ENCODE measurements at places on chromosomes 1 and 21.

DNA sequence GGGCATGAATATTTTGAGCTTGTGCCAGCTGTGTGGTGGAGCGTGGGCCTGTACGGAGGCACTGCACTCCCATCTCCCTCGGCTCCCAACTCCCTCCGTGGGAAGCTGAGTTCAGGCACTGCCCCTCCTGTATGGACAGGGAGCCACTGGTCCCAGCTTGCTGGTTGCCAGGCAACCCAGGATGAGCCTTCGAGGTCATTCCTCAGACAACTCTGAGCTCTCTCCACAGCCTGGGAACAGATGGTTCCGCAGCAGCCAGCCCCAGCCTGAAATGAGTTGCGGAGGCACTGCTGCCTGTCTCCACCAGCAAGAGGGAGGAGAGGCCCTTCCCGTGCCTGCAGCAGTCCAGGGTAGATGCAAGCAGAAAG lies 58.4 kb upstream of the TENT5B start:
- DNase-seq = no peak

DNA sequence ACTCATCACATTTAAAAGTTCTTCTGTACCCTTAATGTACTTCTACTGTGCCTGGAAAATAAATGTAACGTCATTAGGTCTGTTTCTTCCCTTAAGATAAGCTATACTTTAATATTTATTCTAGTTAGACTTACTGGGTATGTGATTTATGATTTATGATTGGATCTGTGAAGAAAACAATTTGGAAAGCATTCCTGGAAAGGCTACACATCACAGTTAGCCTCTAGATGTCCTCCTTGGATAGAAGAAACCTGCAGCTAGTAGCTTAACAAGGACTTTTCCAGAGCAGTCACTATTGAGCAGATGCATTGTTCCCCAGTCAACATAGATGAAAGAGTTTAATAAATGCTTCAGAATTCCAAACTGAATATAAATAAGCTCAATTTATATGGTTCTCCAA lies 22.2 kb upstream of the ABL2 start:
- DNase-seq = peak; percentile 22

DNA sequence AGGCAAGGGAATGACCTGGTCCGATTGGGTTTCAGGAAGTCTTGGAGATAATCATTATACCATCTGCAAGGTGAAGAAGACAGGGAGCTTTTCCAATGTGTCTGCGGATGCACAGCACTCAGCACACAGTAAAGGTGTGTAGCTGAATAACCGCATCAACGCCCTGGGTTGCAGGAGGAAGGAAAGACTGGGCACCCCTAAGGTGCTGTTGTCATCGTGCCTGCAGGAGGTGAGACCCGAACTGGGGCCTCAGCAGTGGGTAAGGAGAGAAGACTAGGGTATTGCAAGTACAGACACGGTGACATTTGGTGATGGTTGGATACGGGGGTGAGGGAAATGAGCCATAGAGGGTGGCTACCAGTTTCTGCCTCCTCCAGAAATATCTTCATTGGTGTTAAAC lies 1.1 kb upstream of the TRIM62 start:
- DNase-seq = no peak

DNA sequence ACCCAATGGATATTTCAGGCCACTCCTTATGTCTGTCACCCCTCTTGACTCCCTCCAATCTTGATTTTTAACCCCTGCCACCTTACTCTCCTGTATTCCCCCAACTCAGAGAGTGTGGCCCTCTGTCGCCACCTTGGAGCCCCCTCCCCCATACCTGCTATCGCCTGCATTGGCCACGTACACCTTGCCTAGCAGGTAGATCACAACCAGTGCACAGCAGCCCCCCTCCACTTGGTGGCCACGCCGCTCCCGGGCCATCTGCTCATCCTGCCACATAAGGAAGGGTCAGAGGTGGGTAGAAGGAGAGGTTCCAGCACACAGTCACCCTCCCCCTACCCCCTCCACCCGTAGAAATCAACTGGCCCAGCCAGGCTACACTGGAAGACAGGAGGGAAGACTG lies 2.9 kb downstream of the PPM1J start:
- DNase-seq = no peak

DNA sequence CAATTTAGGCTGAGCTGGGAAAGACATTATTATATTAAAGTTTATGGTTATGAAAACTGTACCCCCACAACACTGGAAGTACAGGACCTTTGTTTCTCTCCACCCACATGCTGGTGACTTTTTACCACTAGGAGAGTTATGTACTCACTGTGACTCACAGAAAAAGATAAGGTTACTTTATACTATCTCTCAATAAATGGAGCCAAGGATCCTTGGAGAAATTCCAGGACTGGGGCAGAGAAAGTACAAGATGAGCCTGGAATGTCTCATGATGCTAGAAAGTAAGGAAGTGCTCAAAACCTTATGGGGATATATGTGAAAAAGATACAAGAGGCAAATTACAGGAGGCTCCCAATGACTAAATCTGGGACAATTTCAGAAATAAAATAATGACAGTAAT lies 63.9 kb upstream of the C1orf105 start:
- DNase-seq = no peak

DNA sequence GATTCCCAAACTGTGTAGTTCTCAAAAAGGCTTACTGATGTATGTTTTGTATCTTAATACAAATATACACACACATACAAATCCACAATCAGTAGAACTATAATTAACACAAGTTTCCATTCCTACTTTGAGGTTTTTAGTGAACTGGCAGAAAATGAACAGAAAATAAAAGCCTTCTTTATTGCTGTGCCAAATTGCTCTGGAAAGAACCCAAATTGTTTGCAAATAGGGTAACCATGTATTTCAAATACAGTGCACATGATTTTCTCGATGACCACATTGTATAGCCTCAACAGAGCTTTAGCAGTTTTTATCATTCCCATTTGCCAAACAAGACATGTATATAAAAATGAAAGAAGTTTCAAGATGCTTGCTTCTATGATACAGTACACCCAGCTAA lies 173.3 kb downstream of the COL24A1 start:
- DNase-seq = no peak

DNA sequence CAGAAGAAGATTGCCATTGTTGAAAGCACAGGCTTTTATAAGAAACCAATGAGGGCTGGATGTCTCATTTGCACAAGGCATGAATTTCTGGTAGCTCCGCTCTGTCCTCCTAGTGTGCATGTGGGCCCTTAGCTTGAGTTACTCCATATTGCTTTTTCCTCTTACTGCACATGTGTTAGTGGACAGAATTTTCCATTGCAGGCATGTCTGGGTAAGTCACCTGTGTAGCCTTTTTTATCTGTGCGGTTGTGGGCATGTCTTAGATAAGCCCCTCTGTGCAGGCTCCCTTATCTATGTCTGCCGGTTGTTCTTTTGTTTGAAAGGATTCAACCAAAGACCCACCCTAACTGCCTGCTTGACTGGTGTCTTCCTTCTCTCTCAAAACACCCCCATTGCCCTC lies 7.2 kb upstream of the CLCA1 start:
- no peak for DNase-seq

GRCh38 chr21:45861156-45861870 lies 120.3 kb upstream of the COL6A1 start:
- DNase-seq = no peak

- DNase-seq = no peak
These were observed 56.4 kb downstream of the GREM2 start for GRCh38 chr1:240555524-240555923.

DNA sequence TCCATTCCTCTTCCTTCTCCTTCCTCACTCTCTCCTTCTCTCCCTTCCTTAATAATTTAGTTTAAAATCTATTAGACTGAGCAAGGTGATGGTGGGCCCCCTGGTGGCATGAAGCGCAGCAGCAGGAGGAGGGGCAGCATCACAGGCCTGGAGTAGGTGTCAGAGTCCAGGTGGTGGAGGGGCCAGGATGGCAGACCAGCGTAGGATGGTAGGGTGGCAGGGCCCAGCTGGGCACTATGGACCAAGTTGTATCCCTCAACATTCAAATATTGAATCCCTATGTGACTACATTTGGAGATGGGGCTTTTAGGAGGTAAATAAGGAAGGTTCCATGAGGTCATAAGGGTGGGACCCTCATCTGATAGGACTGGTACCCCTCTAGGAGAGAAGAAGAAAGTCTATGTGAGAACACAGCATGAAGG lies 61.0 kb downstream of the WDR4 start:
- DNase-seq = peak; percentile 42

DNA sequence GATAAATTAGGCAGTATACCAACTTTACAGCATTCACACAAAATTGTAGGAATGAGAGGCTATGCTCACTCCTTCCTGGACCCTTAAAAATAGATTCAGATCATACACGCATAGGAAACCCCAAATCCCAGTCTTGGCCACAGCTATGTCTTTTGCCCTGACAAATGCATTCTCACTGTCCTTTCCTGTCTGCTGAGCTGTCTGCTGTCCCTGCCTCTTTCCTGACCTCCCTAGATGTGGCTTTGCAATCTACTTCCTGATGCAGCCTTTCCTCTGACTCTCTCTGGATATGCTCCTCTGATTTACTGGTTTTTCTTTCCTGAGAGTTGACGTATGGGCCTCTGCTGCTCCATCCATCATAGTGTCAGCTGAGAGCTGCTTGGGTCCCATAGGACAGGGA lies 59.8 kb upstream of the SLC35F3 start:
- no peak for DNase-seq

- DNase-seq = no peak
These were observed 19.3 kb upstream of the ACTL8 start for GRCh38 chr1:17735793-17736192.

- no peak for DNase-seq
These were observed 212.6 kb downstream of the TGFB2 start for GRCh38 chr1:218557731-218558130.

DNA sequence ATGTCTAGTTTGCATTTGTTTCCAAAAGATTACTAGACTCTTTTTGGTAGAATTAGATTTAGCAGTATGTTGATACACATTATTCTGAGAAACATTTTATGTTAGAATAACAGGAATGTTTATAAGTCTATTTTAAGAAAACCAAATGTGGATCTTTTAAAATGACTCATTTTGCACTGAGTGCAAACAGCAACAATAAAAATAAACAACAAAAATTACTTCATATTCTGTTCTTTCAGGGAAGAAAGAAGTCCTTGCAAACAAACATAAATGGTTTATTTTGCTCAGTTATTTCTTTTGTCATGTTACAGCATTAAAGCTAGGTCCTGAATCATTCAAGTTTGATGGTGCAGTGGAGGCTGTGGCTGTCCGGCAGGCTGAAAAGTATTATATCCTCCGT lies 106.8 kb upstream of the TENT5C start:
- DNase-seq = no peak

- no peak for DNase-seq
These were observed 621.4 kb upstream of the RGS18 start for GRCh38 chr1:191536791-191537429.

GRCh38 chr21:38956856-38957571 lies 151.3 kb downstream of the ETS2 start:
- DNase-seq = peak; percentile 93

DNA sequence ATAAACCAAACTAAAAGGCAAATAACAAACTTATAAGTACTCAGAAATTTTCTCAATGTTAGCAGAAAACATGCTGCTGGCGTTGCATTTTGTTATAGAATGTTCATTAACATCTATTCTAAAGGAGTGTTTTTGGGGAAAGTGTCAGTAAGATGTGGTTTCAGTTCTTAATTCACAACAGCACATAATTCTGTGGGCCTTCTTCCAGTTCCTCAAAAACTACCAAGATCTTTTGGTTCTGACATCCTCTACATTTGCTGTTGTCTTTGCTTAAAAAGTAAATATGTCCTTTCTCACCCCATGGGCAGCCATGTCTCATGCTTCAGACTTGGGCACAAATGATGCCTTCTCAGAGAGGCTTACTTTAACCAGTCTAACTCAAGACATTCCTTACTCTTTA lies 152.5 kb downstream of the CDC7 start:
- peak; percentile 5 for DNase-seq

- DNase-seq = no peak
These were observed 50.8 kb downstream of the PIK3R3 start for GRCh38 chr1:46081619-46082018.

GRCh38 chr1:244918421-244919319 lies 54.3 kb upstream of the HNRNPU start:
- DNase-seq = peak; percentile 11

DNA sequence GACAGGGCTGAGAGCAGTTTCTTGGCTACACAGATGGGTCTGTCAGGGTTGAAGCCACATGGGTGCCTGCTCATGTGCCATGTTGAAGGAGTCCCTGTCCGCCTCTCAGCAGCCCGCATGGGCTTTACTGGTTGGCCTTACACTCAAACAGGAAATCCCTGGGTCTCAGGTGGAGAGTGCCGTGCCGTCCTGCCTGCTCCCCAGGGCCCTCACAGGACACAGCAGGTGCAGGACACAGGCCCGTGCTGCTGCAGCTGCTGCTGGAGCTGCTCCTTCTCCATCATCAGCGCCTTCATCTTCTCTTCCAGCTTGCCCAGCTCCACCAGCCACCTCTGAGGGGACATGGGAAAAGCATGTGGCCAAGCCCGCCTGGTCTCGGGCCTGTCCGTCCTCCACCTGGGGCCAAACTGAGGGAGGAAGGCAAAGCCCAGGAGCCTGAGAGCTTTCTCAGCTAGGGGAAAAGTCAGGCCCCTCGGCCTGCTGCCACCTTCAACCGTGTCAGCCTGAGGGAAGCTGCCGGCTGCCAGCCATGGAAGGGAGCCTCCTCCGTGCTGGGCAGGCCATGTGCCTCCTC lies 5.5 kb downstream of the SLFNL1 start:
- DNase-seq = no peak

- no peak for DNase-seq
These were observed 99.9 kb downstream of the COLGALT2 start for GRCh38 chr1:183937611-183938010.

GRCh38 chr1:180920702-180921101 lies 8.0 kb downstream of the KIAA1614 start:
- DNase-seq = no peak

GRCh38 chr1:228838717-228839500 lies 103.6 kb downstream of the RHOU start:
- no peak for DNase-seq

DNA sequence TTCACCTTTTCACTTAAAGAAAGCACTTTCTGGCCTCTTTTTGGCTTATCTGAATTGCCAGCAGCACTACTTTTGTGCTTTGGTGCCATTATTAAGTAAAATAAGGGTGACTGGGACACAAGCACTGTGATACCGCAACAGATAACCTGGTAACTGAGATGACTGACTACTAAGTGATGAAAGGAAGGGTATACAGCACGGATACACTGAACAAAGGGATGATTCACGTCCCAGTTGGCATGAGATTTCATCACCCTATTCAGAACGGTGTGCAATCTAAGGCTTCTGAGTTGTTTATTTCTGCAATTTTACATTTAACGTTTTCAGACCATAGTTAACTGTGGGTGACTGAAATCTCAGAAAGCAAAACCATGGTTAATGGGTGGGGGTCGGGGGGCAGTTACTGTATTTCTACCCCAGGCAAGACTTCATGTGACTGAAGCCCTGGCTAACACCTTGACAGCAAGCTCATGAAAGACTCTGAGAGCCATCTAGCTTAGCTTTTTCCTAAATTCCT lies 102.8 kb downstream of the CLIC6 start:
- DNase-seq = peak; percentile 25

DNA sequence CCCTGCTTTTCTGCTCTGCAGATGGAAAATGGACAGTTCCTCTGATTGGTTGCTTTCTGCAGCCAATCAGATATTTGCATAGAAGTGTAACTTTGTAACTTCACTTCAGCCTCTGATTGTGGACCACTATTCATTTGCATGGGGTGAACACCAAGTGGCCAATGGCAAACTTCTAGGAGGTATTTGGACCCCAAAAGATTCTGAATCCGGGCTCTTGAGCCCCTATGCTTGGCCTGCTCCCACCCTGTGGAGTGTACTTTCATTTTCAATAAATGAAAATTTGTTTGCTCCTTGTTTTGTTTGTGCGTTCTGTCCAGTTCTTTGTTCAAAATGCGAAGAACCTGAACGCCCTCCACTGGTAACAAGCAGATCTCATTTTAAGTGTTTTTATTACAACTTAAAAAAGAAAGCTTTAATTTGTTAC lies 6.4 kb upstream of the GSTM4 start:
- peak; percentile 36 for DNase-seq
